Parietal lobe (tissue), 2 donors: ENCODE measurements at places on chromosomes 3 and 15. TPM values are rescaled to one million over a fixed set of nuclear protein-coding genes. Genes with fewer than 3 reads are reported as not detected.

Gene WDR93
- total RNA-seq: 0.63 TPM

Gene XCR1
- total RNA-seq: not detected

Gene PCSK6
- total RNA-seq: 16.3 TPM

Gene CHDH
- total RNA-seq: 1.3 TPM

Gene CACNA1D
- 49.8 TPM for total RNA-seq

Gene SERINC4
- not detected for total RNA-seq

Gene MAP6D1
- total RNA-seq: 5.6 TPM

Gene SERPINI2
- total RNA-seq: 2.2 TPM

Gene UTS2B
- total RNA-seq: 1.3 TPM

Gene EEF1AKMT4
- total RNA-seq: 0.63 TPM

Gene SHC4
- total RNA-seq: 7.2 TPM

Gene SUSD5
- total RNA-seq: 2.5 TPM

Gene FRMD4B
- total RNA-seq: 110 TPM

Gene NR2F2
- 5.6 TPM for total RNA-seq

Gene CYP11A1
- not detected for total RNA-seq

Gene PPCDC
- total RNA-seq: 18.2 TPM

Gene SLC22A14
- 1.3 TPM for total RNA-seq

Gene INAFM2
- 10.3 TPM for total RNA-seq

Gene TGM4
- total RNA-seq: not detected

Gene SQOR
- 1.6 TPM for total RNA-seq

Gene BFSP2
- 2.5 TPM for total RNA-seq

Gene LRRC15
- not detected for total RNA-seq

Gene CYFIP1
- 89.8 TPM for total RNA-seq

Gene ZNF662
- total RNA-seq: 35.7 TPM

Gene SOX2
- 93.6 TPM for total RNA-seq

Gene SENP8
- total RNA-seq: 5.6 TPM

Gene MUC13
- not detected for total RNA-seq

Gene COL8A1
- total RNA-seq: 0.31 TPM

Gene GDPGP1
- 5.3 TPM for total RNA-seq

Gene FEZF2
- total RNA-seq: 19.1 TPM

Gene TUSC7
- not detected for total RNA-seq

Gene ECE2
- total RNA-seq: 6.9 TPM

Gene CLRN1
- not detected for total RNA-seq

Gene C2CD4B
- total RNA-seq: 1.6 TPM

Gene CADPS
- total RNA-seq: 418 TPM

Gene PCNP
- 102 TPM for total RNA-seq

Gene GOLGA8K
- 2.5 TPM for total RNA-seq

Gene P2RY14
- total RNA-seq: 0.31 TPM
